ENCODE measurements at places on chromosomes 5 and 9.
A peak's percentile ranks its signal among the peaks of the same experiment; 100 is the strongest.

DNA sequence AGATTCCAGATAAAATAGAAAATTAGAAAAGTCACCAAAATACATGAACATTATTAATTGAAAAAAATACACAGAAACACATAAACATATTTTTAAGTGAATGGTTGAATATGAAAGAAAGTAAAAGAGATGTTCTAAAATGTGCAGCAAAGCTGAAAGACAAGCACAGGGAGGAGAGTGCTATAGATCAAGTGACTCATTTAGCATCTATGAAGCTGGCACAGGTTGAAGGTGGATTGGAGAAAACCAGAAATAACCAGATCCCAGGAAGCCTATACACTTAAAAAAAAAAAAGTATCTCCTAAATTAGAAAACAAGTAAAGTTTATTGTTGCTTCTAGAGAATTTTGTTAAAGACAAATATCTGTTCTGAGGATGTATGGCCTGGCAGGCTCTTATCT is 338.9 kb downstream of the CDH12 start:
- DNase-seq, result no peak

DNA sequence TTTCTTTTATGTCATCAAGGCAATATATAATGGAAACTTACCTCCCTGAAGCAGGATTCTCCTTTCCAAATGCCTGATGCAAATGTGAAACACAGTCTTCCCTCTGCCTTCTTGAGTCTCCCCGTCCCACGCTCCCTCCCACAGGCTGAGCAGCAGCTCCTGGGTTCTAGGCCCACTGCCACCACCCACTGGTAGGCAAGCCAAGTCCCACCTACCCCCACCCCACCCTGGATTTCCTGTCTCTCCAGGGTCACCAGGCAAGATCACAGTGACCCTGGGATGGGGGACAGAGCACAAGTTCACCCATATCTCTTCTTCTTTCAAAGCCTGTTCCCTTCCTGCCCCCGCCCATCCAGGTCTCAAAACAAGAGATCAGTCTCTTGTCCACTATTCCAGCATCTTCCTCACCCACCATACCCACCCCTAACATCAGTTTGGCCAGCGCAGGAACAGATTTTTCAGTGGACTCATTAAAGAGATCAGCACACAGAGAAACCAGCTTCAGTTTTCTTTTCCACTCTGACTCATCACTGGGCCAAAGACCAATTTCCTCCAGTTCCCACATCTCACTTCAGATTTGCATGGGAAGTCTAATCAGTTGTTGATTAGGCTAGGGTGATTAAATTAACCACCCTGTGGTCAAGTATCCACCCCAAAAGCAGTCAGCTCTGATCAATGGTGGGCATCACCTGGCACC is 151.5 kb downstream of the ACTL7B start:
- no peak for DNase-seq

DNA sequence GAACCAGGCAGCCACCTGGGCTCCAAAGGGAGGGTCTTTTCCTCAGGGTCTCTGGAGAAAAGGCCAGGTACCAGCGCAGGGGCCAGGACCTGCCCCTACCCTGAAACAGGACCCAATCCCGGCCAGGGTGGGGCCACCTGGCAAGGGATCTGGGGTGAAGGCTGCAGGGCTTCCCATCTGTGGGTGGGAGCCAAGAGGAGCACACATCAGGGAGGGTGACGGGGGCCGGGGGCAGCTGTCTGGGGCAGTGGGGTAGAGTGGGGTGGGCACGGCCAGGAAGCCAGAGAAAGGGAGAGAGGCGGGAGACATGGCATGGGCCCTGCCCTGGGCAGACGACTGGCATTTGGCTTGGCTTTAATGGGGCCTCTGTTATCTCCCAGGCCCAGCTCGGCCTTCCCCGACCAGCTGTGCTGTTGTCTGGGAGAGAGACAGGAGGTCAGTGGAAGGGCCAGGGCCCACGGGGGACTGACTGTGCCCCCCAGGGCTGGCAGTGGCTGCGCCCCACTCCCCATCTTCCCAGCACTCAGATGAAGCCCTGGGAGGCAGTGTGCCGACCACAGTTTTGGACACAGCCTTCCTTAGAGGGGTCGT is 57.2 kb upstream of the RNF130 start:
- no peak for DNase-seq

GRCh38 chr5:166083183-166083959 is 2208.1 kb upstream of the WWC1 start:
- no peak for DNase-seq

DNA sequence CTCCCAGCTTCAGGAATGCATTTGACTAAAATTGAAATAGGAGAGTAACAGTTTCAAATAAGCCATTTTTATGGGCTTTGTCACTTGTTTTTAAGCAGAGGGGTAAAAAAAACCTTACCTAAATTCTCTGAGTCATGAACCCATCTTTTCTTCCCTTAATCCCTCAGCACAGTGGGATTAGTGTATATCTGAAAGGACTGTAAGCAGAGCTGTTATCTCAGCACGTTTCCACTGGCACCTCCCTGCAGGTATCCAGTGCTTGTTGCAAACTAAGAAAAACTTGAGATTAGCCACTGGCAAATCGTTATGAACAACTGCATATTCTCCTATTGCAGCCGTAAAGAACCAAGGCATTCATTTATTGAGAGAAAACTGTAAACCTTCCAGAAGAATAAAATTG is 872.7 kb downstream of the EFNA5 start:
- no peak for DNase-seq

- DNase-seq, result no peak
Observed at GRCh38 chr5:38330207-38330606, 71.8 kb downstream of the EGFLAM start.

- peak; percentile 6 for DNase-seq
Observed at GRCh38 chr5:101728933-101729332, 567.2 kb downstream of the SLCO4C1 start.
